ENCODE measurements at places on chromosomes 6 and 20.
A peak's percentile ranks its signal among the peaks of the same experiment; 100 is the strongest.

DNA sequence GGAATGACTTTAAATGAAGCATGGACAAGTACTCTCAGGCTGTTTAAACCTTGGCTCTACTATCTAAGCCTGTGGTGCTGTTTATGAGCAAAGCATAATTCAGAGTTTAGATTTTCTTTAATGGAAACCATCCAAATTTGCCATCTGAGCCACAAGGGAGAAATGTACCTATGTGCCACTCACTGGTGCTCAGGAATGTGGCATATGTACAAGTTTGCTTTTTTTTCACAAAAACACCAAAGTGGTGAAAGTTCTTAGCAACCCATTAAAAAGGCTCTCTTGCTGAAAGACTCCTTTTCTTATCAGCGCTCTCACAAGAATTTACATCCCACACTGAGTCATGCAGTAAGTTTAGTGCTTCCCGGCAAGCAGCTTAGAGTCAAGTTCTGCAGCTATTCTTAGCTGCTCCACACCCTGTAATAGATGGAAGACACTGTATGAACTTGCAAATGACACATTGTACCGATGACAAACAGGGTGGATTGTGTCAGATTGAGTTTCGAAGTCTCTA, 57.3 kb upstream of the MLIP start:
- DNase-seq: no peak

DNA sequence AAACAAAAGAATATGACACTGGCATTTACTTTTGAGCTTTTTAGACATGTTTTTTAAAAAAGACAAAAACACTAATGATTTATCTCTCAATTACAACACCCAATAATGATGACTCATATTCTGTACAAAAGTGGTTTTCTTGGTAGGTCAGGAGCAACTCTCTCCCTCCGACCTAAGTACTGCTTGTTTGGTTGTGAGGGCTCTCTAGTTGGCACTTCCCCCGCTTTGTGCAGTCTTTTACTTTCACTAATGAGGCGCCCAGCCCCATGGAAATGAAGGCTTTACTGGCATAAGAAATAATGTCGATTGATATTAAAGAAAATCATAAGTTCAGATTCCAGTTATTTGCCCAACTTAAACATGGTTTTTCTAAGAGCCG, 1.3 kb downstream of the KPNA5 start:
- no peak for DNase-seq

- no peak for DNase-seq
Observed at GRCh38 chr20:44180814-44181213, 6.2 kb downstream of the JPH2 start.

DNA sequence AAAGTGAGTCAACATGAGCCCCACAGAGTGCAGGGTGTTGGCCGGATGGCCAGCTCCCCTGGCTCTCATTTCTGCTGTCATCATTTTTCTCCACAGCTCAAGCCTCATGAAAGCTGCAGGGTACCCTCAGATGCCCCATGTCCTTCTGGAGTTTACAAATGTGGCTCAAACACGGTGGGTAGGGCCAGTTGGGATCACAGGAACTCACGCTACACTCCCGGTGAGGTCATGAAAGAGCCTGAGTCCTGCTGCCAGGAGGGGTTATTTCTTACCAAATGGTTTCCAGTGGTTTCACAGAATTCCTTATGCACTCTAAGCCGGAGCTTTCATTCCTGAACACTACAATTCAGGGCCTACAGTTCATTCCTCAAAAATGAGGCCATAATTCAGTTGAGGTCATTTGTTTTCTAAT, 78.7 kb downstream of the TMEM170B start:
- DNase-seq: no peak

- DNase-seq: no peak
Observed at GRCh38 chr6:154478701-154479060, 31.8 kb downstream of the CNKSR3 start.

DNA sequence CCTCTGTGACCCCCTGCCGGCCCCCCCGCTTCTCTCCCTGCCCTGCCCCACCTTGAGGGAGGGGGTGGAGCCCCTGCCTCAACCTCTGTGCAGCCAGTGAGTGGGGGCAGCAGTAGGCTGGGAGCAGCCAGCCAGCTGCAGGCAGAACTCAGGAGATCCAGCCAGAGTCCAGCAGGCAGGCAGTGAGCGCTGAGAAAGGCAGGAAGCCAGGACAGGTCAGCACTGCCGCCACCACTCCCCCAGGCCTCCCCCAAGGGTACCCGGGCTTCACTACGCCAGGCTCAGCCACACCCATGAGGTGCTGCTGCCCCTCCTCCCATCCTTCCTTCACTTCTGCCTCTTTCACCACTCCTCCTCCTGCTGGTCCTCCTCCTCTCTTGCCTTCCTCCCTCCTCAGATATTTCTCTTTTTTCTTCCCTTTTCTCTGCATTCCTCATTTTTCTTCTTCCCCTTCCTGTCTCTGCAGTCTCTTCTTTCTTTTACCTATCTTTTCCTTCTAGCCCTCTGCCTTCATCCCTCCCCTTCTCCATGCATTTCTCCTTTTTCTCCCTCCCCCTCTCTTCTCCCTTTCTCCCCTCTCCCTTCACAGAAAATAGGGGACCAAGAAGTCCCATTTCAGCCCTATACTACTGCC, 11.5 kb downstream of the TMEM63B start:
- no peak for DNase-seq

DNA sequence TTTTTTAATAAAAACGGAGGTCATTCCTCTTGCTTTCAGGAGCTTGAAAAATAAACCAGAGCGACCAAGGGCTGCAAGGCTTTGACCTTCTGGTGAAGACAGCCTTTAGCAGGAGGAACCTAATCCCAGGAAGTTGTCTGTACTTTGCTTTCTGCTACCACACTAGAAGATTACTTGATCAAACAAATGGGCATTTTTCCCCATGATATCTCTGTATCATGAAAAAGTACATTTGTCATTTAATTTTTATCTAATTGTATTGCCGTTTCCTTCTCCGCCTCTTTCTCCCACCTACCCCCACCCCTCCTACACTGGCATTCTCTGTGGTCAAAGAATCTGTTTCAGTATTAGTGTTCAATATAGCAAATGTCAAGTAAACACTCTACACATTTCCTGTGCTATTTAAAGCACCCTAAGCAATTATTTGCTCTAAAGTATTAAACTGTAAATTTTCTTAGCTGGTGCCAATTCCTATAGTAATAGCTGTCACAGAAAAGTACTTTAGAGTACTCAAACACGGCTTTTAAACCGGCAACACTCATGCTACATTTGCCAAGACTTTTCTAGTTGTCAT, 29.7 kb downstream of the ATXN1 start:
- no peak for DNase-seq

GRCh38 chr6:13256266-13257001, 71.9 kb downstream of the TBC1D7 start:
- DNase-seq: no peak

GRCh38 chr6:48199499-48199898, 88.5 kb upstream of the PTCHD4 start:
- no peak for DNase-seq

DNA sequence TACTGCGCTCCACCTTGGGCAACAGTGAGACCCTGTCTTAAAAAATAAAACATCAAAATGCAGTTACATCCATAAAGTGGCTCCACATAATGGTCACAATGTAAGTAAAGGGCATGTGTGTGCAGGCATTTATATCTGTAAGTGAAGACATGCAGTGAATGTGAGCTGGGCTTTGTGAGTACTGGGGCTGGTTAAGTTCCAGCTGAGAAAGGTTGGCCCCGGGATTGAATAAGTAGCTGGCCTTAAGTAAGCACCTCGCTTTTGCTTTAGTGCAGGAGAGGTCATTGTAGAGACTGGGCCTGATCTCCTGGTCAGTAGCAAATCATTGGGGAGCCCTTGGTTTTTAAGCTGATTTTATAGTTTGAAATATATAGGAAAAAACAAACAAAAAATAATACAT, 8.0 kb downstream of the QKI start:
- DNase-seq: no peak

DNA sequence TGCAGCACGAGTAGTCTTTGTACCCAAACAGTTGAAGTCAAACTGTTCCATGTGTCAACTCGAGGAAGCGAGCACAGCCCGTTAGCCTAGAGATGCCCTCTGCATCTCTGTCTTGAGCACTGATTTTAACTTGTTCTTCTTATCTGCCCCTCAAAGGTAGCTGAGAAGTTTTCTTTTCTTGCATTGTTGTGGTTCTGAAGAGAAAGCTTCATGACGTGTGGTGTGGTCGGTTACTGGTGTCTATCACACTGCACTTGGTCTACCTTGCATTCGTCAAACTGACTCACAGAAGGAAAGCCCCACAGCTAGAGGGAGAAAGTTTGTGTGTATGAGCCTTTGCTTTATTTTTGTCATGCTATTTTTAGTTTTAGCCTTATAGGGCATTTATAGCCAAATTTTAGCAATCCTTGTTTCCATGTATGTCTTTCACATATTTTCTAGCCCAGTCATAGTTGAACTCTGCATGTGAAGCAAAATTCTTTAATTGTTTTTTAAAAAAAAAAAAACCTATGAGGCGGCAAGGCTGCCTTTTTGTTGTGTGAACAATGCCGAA, 115.1 kb downstream of the JAG1 start:
- DNase-seq: no peak

GRCh38 chr20:61757678-61758563, 307.8 kb downstream of the TAF4 start:
- no peak for DNase-seq

DNA sequence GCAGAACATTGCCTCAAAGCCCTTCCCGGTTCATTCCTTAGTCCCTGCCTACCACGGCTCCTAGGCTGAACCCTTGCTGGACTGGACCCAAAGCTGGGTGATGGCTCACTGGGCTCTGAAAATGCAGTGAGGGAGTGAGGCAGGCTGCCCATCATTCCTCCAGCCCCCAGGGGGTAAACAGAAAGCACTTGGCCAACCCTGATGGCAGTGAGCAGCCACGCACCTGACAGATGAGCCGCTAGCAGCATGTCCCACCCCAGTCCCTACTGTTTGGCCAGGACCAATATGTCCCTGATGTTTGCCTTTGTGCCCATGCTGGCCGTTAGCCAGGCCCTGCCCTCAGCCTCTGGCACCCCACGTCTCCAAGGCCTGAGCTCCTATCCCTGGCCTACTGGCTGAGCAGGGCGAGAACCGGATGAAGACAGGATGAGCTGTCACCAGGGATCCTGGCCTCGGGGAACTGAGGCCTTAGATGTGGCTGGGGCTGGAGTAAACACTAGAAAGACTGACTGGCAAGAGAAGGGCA, 19.4 kb upstream of the BAK1 start:
- no peak for DNase-seq

DNA sequence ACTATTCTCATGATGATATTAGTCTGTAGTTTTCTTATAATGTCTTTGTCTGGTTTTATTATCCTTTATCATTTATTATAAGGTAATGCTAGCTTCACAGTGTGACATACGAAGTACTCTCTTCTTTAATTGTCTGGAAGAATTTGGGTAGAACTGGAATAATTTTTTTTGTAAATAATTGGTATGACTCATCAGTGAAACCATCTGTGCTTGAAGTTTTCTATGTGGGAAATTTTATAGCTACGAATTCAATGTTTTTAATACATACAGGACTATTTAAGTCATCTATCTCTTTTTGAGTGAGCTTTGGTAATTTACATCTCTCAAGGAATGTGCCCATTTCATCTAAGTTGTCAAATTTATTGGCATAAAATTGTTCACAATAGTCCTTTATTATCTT, 86.3 kb downstream of the SOD2 start:
- DNase-seq: no peak

DNA sequence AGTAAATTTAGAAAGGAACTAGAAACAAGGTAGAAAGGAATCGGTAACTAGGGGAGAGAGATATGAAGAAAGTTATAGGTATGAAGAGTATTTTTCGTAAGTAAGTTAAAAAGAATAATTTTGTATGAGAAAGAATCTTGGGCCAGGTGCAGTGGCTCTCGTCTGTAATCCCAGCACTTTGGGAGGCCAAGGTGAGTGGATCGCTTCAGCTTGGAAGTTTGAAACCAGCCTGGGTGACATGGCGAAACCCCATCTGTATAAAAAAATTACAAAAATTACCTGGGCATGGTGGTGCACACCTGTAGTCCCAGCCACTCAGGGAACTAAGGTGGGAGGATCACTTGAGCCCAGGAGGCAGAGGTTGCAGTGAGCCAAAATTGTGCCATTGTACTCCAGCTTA, 42.0 kb downstream of the TCP11 start:
- DNase-seq: no peak

GRCh38 chr6:26304797-26305640, 60.0 kb upstream of the BTN3A2 start:
- DNase-seq: peak; percentile 29

GRCh38 chr20:32661820-32662528, 11.8 kb downstream of the C20orf203 start:
- DNase-seq: no peak

DNA sequence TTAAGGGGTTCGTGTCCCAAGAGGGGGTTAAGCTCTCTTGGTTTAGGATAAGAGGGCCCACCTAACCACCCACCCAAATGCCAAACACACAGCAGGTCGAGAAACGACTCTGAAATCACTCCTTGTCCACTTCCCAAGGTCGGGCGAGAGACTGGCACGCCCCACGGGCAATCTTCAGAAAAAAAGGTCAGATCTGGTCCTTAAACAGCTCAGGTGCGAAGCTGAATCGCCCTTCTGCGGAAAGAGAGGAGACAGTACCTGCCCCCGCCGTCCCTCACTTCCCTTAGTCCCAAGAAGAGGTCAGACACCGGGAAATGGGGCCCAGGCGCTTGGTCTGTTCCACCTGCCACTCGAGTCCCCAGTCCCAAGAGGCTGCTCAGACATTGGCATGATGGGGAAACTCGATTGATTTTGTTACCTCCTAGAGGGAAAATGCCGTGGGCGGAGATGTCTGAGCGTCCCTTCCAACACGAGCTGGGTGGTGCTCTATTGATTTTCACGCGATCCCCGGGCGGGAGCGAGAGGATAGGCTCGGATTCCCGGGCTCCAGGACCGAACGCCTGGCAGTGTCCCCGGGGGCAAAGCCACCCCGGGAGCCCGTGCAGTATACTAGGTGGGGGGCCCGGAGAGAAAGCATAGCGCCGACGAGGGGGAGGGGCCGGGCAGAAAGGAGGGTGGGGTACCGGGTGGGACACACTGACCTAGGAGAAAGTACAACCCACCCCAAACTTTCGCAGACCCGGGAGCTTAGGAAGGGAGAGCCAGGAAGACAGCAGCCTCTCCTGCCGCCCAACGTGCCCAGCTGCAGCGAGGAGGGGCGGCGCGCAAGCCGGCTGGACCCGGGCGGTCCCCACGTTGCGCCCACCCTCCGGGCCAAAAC, 1.1 kb upstream of the SAMD5 start:
- peak; percentile 35 for DNase-seq

- DNase-seq: no peak
Observed at GRCh38 chr20:1392443-1392692, 486 bp downstream of the FKBP1A start.

GRCh38 chr6:113488812-113489685, 368.1 kb upstream of the MARCKS start:
- no peak for DNase-seq

- DNase-seq: no peak
Observed at GRCh38 chr6:31158863-31159855, 770 bp downstream of the TCF19 start.

DNA sequence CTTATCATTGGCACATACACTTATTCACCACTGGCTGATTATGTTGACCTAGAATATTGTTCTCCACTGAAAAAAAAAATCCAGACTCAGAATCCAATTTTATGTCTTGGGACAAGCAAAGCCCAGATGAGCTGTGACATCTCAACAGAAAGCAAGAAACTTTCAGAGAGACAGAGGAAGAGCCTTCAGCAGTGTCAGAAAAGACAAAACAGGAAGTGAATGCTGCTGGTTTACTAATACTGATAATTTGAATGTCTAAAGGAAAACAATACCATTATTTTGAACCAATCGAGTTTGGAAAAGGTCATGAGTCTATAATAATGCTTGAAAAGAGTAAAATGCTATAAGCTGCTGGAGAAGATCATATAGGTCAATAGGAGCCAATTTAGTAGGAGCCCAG, 179.8 kb upstream of the RIMS1 start:
- no peak for DNase-seq

Measured in NCI-H524 treated with DMSO at 0.1 percent for 48 hours (cell line).